BE2C (cell line): ENCODE measurements at places on chromosomes 3 and 15.

DNA sequence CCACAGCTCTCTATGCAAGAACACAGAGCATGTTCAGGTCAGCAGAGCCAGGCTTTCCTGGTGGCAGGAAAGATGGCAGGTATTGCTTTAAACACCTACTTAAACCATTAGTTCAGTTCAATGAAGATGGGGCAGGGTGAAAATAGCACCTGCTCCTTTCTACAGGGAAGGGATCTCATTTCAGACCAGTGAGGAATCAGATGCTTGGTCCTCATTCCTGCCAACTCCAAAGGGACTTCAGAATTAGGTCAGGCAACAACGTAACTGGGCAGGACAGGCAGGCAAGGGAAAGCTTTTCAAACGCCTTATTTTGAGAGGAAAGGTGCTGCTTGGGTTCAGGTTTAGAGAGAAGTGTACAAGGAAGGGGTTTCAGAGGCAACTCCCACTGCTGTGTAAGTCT lies 12.6 kb upstream of the RPS17 start:
- no peak for DNase-seq

- DNase-seq, result no peak
Observed at GRCh38 chr3:46460051-46460450, 4.7 kb downstream of the LTF start.

GRCh38 chr3:104887619-104888018 lies 479.1 kb upstream of the ALCAM start:
- no peak for DNase-seq

DNA sequence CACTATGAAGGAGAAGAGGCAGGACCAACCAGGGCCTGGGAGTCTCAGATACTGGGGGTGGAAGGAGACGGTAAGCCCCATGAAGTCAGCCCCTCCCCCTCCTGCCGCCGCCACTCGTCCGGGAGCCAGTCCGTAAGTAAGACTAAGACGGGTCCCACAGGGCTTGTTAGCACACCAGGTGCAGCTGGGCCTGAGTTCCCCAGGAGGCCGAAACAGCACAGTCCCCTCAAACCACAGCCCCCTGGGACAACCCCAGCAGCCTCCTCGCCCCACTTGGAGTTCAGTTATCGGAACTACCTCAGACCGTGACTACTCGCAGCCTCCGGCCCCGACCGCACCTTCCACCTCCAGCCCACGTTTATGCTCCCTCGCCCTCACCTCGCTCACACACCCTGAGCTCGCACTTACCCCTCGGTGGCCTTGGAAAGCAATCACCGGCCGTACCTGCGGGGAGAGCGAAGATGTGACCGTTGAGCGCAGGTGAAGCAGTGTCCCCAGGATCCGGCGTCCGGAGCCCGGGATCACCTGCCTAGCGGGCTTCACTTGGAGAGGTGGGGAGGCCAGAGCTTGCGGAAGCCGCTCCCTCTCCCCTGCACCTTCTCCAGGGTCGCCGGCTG lies 557 bp downstream of the ELL3 start:
- peak; percentile 35 for DNase-seq

- DNase-seq, result peak; percentile 66
Observed at GRCh38 chr3:46895204-46895660, 17.7 kb downstream of the PTH1R start.

DNA sequence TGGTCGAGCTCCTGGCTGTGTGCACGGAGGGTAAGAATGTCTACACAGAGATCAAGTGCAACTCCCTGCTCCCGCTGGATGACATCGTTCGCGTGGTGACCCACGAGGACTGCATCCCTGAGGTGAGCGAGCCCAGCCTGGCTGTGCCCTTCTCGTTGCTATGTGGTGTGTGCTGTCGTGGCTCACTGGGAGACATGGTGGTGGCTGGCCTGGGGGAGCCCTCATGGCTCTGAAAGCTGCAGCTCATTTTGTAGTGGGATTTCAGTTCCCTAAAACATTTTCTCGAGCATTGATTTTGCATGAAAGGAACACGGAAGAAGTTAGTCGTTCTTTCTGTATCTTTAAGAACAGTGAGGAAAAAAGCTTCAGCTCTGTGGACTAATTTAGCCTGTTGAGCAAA lies 200.5 kb downstream of the ITPR1 start:
- no peak for DNase-seq

- no peak for DNase-seq
Observed at GRCh38 chr3:100796556-100796955, 87.3 kb downstream of the TFG start.

GRCh38 chr15:98787936-98788757 lies 139.8 kb downstream of the IGF1R start:
- peak; percentile 40 for DNase-seq

- peak; percentile 83 for DNase-seq
Observed at GRCh38 chr15:62847900-62848489, 194.6 kb upstream of the TPM1 start.
